ENCODE measurements at places on chromosomes 16 and 17.

- DNase-seq, result no peak
Measured at GRCh38 chr16:76421571-76421970, 144.4 kb downstream of the CNTNAP4 start.

DNA sequence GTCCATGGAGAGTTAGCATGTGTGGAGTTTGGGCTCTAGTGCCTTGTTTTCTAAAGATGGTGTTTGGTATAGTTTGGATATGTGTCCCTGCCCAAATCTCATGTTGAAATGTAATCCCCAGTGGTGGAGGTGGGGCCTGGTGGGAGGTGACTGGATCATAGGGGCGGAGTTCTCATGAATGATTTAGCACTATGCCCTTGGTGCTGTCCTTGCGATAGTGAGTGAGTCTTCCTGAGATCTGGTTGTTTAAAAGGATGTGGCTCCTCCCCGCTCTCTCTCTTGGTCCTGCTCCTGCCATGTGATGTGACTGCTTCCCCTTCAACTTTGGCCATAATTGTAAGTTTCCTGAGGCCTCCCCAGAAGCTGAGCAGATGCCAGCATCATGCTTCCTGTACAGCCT is 8.9 kb upstream of the ZNF19 start:
- DNase-seq, result no peak

DNA sequence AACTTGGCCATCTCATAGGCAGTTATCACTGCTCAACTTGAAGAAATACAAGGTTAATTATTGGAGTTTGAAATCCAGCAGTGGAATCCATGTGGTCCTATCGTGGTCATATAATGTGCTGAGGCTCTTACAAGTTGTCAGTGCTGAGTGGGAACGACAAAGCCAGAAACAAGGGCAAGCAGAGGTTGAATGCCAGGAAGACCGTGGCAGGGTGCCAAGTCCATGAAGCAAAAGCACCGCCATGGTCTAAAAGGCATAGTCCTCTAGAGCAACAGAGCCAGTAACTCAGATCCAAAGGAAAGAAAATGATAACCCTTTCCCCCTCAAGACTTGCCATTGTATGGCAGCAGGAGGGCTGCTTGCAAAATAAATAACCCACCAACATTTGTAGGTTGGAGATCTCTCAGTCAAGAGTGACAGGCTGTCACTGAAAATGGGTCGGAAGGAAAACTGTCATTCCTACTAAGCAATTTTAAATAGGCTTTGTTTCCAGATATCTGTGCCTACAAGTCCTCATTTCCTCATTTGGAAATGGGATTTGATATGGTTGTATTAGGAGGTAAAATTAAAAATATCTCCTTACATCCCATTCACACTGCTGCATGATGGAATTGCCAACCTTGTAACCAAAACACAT is 36.4 kb upstream of the HSBP1 start:
- no peak for DNase-seq

- DNase-seq, result peak; percentile 36
Measured at GRCh38 chr16:49281843-49282642, 405 bp upstream of the CBLN1 start.
